RKO (cell line): ENCODE measurements at places on chromosomes 2 and 18.

DNA sequence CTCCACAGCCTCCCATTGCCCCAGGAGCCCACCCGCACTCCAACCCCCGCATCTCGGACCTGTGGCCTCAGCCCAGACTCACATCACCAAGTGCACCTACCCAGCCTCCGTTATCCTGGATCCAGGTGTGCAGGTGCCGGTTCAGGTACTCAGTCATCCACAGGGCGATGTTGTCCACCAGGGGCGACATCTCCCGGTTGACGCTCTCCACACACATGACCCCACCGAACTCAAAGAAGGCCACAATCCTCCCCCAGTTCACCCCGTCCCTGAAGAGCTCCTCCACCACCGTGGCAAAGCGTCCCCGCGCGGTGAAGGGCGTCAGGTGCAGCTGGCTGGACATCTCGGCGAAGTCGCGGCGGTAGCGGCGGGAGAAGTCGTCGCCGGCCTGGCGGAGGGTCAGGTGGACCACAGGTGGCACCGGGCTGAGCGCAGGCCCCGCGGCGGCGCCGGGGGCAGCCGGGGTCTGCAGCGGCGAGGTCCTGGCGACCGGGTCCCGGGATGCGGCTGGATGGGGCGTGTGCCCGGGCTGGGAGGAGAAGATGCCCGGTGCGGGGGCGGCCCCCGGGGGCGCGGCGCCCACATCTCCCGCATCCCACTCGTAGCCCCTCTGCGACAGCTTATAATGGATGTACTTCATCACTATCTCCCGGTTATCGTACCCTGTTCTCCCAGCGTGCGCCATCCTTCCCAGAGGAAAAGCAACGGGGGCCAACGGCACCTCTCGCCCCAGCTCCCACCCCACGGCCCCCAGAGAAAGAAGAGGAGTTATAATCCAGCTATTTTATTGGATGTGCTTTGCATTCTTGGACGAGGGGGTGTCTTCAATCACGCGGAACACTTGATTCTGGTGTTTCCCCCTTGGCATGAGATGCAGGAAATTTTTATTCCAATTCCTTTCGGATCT lies 1.3 kb downstream of the BCL2 start:
- no peak for DNase-seq

- DNase-seq: no peak
These were observed 20.1 kb downstream of the PAX8 start for GRCh38 chr2:113258471-113259147.

DNA sequence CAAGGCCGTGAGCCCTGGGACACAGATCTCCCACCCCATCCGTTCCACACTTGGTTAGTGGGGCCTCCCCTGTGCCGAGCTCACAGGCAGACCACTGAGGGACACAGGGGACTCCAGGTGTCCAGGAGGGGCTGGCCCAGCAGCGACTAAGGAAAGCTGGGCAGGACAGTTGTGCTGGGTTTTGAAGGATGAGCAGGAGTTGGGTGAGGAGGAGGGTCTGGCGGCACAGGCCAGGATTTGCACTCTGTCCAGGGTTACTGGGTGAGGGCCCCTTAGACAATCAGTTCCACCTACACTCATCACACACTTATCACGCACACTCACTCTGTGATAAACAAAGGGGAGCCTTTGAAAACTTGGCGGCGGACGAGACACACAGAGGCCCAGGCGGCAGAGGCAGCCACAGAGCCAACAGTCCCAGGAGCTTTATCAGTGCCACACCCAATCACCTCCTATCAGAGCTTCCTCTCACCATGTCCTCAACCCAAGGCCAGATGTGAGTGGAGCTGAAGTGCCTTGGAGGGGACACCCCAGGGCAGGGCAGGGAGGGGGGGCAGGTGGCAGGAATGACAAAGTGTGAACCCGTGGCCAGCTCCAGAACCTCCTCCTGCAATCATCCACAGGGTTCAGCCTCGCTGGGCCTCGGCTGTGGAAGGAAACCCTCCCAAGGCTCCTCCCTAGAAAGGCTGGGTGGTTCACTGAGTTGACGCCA lies 26.6 kb downstream of the BIN1 start:
- DNase-seq: no peak

GRCh38 chr18:57925706-57926105 lies 118.3 kb upstream of the NEDD4L start:
- no peak for DNase-seq

DNA sequence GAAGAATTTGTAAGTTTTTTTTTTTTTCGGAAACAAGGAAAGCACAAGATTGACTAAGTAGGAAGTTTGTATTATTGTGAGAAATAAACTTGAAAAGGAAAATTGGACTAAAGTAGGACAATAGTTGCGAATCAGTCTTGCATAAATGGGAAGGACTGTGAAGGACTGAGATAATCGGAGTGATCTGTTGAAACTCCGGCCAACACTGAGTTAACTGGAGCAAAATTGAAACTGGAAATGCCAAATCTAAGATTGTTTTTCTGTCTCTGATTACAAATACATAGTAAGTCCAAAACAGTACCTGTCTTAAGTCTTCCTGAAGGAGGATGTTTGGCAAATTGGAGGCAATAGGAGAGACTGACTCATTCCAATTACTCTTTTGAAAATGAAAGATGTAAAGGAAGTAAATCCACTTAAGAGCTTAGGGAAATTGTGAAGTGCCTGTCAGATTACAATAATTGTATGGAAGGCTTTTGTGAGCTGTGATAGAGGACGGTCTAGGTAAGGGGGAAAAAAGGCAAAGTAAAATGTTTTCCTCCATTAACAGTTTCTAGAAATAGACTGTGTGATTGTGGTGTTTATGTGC lies 204.9 kb upstream of the CYRIA start:
- DNase-seq: no peak

DNA sequence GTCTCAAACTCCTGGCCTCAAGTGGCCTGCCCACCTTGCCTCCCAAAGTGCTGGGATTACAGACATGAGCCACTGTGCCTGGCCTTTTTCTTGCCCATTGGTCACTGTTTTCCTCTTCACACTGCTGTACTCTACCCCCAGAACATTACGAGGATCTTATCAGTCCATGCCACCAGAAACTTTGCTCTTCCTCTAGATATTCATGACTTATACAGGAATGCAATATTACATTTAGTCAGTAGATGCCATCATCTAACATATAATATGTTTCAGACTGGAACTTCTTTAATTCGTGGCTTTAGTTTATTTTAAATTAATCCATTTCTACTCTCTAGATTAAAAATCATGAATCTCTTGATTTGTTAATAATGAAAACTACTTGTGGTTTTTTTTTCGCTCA lies 135.5 kb downstream of the COMMD1 start:
- no peak for DNase-seq

DNA sequence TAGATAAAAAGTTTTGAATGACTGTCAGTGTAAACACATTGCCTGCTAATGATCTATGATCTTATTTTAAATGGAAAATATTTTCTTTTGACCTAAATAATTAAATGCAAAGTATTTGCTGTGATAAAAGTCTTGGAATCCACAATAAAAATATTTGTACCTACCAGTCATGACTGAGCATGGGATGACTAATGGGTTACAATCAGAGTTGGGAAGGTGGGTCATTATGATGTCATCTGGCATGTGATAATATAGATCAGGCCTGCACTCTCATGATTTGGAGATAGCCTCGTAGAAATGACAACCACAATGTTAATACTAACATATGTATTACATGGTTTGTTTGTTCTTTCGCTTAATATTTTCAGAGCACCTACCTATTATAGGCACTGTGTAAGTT lies 848.8 kb upstream of the KLHL29 start:
- DNase-seq: peak; percentile 75

DNA sequence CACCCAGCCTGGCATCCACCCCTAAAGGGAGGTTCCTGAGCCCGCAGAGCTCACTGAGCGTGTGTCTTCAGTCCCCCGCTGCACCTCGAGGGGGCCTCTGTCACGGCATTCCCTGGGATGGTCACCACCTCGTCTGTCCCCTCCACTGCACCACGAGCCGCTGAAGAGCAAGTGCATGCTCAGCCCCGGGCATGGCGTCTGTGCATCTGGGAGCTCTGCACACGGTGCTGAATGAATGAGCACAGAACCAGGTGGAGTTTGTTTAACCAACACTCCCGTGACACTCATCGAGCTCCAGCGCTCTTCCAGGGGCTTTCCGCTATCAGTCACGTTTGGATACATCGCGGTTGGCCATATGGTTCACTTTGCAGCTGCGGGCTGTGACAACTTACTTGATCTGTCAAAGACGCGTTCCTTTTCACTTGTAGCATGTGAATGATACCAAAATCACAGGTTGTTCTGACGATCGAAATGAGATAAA lies 9.2 kb downstream of the ALLC start:
- DNase-seq: no peak

DNA sequence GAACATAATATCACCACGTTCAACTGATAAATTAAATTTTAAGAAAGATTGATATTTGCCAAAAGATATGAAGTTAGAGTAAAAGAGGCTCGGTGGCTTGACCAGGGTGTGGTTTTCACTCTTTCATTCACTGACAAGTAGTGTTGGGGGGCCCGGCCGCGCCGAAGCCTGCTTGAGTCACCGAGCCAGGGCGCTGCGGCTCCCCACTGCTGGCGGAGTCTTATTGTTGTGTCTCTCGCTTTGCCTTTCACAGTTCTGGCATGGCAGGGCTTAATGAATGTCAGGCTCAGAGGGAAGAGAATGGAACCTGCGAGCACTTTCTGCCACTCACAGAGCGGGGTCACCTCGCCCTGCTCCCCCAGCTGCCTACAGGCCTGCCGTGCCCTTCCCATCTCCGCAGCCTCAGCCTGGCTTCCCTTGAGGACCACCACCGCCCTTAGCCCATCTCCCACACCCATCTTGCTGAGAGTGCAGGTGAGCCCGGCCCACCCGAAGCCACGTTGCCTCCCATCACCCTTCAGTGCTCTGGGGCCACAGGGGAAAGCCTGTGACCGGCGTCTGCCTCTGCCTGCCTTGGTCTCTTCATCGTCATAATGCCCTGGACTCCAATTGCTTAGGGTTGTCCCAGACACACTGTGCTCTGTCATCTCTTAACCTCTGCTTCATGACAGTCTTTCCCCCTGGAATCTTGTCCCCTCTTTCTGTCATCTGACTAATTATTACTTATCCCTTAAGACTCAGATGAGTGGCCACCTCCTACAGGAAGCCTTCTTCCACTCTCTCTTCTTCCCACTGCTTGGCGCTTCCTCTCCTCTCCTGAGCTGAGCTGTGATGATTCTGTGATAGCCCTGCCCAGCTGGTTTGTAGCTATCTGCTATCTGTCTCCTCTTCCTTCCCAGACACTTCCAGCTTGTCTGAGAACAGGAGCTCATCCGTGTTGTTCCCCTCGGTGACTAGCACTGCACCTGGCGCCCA lies 142.5 kb downstream of the FAM210A start:
- DNase-seq: no peak

DNA sequence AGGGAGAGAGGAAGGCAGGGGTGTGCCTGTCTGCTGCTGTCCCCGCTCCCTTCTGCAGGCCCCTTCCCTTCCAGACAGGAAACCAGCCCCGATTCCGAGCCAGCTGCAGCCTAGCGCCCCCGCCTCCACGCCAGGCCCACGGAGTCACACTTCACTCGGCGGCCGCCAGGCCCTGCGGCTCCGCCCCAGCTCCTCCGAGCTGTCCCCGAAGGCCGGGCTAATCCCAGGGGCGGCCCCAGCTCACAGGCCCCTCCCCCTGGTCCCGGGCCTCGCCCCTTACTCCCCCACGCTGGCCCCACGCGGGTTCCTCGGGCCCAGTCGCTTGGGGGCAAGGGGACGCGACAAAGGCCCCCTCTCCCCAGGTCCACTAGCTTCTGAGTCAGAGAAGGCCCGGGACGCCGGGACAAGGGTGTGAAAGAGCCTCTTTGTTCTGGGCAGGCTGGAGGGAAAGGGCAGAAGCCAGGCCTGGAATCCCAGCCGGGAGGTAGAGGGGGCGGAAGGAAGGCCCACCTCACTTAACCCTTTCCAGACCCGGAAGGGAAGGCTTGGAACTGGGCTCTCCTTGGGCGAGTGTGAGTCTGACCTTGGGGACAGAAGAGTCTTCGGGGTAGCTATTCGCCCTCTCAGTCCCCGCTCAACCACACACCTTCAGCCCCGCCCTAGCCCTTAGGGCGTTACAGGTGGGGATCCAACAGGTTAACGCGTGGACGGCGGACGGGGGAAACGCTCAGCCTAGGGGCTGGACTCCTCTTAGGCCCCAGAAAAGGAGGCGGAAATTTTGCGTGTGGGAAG lies 1.2 kb downstream of the RTKN start:
- DNase-seq: peak; percentile 89

GRCh38 chr2:192218377-192218776 lies 23.6 kb upstream of the TMEFF2 start:
- DNase-seq: no peak

DNA sequence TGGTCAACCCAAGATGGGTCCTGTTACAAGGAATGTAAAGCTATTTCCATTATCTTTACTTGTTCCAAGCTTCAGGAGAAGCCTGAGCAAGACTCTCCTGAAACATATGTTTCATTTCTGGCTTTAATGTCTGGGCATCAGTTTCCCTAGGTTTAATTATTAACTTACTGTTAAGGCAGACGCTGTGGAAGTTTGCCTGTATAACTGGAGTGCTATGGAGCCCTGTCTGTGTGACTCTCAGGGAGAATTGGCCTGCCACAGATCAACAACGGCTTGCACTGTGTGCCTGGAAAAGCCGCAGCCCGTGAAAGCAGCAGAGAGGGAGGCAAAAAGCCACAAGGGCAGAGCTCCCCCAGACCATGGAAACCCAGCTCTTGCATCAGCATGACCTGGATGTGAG lies 22.1 kb upstream of the LONRF2 start:
- DNase-seq: no peak

GRCh38 chr2:127092901-127093516 lies 13.9 kb downstream of the BIN1 start:
- no peak for DNase-seq

- DNase-seq: no peak
These were observed 251.3 kb downstream of the PARD3B start for GRCh38 chr2:204796581-204796980.

DNA sequence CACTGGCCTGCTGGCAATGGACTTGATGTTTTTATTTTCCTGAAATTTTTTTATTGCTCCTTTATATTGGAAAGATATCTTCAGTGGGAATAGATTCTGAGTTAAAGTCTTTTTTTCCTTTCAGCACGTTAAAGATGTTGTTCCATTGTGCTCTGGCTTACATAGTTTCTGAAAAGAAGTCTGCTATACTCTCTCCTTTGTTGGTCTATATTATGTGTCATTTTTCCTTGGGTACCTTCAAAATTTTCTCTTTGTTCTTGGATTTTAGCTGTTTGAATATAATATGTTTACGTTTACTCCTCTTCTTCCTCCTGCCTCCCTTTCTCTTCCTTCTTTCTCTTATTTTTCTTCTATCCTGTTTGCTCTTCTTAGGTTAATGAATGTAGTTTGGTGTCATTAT lies 105.5 kb downstream of the CAPN13 start:
- DNase-seq: no peak

DNA sequence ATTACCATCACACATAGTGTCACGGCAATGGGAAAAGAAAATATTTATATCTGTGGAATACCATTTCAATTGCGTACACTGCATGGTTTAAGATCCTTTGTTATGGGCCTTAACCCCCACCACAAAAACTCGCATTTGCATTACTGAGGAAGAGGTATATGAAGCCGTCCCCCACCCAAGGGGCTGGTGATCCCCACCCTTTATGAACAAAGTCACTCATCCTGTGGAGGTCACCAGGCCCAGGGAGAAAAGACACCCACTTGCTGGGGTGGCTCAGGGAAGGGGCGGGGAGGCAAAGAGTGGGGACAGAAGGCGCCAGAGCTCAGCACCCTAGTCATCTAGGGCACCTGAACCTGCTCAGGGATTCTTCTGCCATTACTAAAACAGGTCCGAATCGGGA lies 133.8 kb downstream of the ZNF516 start:
- no peak for DNase-seq
